ENCODE measurements at places on chromosomes 7 and 10.

DNA sequence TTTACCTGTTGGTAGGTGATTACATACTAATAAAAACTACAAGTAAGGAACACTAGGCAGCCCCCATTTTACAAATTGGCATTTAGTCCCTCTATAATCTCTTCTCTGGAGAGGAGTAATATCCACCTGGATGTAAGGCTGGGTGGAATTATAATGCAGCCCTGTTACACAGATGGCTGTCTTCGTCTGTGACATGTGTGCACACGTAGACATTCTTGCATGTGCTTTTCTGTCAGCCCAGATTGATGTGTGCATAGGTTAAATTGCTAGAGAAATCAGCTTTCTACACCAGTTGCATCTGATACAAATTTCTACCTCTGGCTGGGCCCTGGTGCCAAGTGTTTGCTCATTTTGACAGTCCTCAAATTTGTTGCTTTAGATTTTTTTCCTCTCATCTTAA is 715.9 kb downstream of the AUTS2 start:
- DNase-seq: no peak

- DNase-seq: no peak
Observed at GRCh38 chr7:118289476-118289875, 65.0 kb downstream of the ANKRD7 start.

GRCh38 chr7:139752604-139753003 is 25.2 kb downstream of the HIPK2 start:
- no peak for DNase-seq

GRCh38 chr10:22159979-22160378 is 57.8 kb downstream of the EBLN1 start:
- no peak for DNase-seq

GRCh38 chr7:20159226-20159747 is 57.9 kb downstream of the MACC1 start:
- no peak for DNase-seq

DNA sequence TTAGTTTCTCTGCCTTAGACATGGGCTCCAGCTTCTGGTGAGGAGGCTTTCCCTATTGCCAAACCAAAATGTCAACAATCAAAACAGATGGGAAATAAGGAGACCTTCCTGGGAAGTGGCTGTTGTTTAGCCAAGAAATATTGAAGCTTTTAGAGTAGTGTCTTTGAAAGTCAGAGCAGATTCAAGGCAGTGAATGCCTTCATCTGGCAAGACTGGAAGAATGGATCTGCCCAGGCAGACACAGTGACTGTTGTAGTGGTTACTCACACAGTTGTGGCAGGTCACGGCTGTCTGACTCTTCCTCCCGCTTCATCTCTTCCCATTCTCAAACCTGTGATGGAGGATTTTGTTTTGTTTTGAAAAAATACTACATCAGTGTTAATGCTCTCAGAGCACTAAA is 154.1 kb upstream of the ADO start:
- no peak for DNase-seq

DNA sequence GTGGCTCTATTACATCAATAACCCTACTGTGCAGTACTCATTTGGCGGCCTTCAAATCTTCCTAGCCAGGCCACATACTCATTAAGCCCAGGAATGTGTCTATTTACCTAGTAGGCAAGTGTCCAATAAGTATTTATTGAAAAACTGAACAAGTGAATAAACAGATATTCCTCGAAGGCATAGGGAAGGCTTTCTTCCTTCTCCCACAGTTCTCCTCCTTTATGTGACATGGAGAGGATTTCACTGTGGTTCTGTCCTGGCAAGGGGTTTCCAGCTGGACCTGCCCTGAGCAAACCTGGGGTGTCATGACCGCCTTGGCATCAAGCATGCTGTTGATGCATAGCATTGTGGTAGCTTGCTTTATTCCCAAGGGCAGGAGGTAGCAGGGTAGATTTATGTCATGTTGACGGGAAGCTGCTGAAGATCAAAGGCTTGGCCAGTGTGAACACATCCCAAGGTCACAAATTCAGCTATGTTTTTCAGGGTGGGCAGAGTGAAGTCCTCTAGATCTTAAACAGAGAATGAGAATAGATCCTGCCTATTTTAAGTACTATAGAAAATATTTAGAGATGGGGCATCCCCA is 195.1 kb downstream of the INHBA start:
- DNase-seq: no peak

- no peak for DNase-seq
Observed at GRCh38 chr10:62815381-62816075, 638 bp downstream of the EGR2 start.

GRCh38 chr7:120760050-120760449 is 97.9 kb downstream of the TSPAN12 start:
- no peak for DNase-seq

- DNase-seq: no peak
Observed at GRCh38 chr10:33150889-33151288, 183.6 kb downstream of the NRP1 start.

DNA sequence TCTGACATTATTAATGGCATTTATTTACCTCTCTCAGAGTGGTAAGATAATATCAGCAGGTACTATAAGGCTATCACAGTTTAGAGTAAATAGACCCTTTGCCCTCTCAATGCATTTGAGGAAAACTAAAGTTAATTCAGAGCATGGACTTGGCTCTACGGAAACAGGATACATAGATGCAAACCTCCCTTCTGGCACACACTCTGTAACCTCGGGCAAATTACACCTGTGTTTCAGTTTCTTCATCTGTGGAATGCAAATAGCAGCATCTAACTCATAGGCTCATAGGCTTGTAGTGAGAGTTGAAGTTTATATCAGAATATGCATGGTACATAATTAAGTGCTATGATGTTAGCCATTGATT is 5.6 kb downstream of the RAPGEF5 start:
- no peak for DNase-seq

DNA sequence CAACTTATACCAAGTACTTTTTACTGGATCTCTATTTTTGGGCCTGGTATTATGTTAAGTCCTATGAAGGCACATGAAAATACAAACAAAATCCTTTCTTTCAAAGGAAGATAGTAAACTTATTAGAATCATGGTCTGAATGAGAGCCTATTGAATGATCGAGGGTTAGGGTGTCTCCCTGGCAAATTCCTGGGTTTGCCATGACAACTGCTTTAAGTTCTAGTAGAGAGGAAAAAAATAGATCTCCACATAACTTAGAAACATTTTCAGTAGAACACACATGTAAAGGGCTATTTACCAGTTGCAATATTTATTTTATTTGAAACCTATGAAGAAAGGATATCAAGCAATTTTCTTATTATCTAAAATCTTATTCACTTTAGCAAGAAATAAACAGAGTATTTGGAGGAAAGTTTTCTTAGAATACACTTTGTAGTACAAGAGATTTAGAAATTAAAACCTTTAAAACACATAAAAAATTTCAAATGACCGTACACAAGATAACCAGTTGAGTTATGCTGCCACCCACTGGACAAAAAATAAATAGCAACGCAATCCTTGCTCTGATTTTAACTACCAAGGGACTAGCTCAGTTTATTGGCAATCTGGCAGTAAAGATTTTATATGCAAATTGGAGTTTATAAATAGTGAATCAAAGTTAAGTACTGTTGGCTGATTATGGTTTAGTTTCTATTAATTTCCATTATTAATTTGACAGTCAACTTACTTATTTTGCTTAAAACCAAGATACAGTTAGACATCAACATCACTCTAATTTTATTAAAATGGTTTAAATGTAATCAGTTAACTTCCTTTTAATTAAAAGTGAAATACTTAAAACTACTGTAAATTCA is 33.9 kb downstream of the CACUL1 start:
- peak; percentile 49 for DNase-seq

GRCh38 chr7:139095194-139095659 is 14.3 kb downstream of the ZC3HAV1 start:
- DNase-seq: no peak

DNA sequence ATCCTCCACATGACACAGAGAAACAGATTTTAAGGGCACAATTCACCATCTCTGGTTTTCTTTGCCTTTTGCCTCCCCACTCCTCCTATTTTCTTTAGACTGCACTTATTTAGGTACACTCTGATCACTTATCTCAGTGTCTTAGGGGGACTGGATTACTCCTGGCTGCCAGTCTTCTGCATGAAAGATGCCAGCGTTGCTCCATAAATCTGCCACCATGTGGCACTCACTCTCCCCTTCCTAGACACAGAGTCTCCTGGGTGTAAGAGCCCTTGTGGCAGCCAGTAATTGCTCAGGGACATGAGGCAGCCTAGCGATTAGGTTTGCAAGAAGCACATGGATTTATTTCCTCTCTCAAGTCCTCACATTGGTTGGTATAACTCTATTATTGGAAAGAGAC is 34.5 kb upstream of the RBM20 start:
- peak; percentile 66 for DNase-seq

DNA sequence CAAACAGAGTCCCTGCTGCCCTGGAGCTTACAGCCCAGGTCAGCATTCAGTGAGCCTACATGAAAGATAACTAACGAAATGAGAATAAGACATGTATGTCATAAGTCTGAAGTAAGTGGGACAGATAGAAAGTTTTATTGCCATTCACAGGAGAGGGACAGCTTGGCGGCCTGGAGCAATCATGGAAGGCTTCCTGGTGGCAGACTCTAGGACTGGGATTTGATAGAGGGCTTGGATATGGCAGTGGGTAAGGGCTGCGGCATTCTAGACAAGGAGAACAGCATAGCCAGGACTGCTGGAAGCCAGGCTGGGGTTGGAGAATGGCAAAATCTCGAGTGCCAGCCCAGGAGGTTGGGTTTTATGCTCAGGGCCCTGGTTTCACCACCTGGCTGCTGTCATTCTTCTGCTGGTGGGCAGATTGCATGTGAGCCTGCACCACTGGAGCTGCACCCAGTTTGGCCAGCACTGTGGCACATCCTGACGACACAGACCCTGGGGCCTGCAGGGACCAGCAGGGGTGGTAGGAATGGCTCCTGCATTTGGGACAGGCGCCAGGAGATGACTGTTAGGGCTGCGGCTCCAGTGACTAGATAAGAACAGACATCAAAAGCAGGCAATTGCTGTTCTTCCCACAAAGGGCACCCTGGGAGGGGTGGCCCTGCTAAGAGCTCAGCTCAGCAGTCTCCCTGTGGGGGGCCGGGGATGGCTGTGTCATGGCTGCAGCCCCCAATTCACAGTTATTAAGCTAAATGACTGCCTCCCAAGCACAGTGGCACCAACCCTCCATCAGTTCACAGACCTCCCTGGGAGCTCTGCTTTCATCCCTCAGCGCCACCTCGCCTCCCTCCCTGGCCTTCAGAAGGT is 161.1 kb downstream of the RPS24 start:
- DNase-seq: no peak

DNA sequence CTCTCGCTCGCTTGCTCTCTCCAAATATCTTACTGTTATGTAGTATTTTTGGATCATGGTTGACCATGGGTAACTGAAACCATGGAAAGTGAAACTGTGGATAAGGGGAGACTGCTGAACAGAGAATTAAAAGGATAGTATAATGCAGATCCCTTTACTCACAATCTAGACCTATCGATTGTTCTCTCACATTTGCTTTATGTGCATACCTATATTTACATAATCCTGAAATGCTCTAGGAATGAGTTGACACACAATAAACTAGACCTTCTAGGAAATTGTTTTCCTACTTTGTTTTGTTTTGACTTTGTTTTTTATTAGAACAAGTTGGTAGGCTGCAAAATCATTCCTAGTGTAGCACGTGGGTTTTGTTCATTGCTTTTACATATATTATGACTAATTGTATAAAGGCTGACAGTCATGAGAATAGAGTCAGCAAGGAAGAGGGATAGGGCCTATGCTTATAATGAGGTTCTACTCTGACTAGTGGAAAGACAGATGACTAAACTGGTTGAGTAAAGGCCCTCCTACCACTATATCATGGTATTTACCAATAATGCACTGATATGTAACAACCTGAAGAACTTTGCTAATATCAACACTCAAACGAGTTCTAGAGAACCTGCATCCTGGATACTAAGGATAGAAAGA is 175.3 kb upstream of the TARP start:
- no peak for DNase-seq

- DNase-seq: no peak
Observed at GRCh38 chr7:36188266-36188665, 35.2 kb downstream of the EEPD1 start.

DNA sequence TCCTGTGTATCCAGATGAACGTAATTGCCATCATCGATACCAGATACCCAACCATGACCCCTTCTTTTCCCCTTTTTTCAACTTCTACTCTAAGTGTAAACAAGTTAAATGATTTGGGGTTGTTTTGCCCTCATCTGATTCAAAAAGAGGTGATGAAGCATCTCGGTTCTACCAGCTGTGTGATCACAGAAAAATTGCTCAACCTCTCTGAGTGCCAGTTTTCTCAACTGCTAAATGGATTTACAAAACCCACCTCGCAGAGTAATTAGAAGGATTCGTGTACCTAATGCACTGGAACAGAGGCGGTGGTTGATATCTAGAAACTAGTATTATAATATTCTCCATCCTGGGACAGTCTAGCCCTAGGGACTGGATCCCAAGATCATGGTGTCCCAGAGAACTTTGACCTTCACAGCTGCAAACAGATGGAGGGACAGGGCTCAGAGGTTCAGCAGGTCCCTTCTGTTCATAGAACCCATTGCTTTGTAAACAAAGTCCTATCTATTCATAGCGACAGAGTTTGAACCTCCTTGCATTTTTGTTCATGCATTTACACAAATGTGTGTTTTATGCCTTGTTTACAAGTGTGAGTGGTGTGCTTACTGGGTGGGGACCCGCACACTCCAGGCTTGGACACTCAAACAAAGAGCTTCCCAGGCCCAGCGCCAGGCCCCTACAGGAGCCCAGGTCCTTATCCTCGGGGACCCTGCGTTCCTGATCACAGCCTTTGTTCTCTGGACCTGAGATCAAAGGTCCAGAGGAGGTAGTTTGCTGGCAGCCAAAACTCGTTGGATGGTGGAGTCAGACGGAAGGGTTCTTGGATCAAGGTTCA is 46.4 kb downstream of the CALML3 start:
- no peak for DNase-seq

DNA sequence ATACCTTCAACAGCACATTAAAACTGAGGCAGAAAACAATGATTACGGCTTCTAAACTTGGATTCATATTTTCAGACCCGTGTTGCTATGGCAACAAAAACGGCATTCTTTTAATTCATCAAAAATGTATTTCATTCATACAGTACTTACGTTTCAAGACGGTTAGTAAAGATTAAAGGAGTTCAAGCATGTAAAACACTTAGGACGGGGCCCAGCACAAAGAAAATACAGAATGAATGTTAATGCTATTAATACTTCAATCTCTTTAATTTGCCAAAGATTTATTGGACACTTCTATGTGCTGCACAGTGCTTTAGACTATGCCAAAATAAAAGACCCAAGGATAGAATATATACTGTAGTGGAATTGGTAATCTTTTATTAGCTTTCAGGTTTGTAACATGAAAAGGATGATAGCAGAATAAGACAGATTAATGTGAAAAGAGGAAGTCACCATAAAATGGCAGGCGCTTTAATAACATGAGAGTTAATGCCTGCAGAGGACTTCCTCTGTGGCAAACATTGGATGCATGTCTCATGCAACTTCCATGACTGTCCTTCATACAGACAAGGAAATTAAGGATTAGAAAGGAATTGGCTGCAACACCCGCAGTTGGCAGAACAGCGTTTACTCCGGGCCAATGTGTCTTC is 201.6 kb upstream of the KLF6 start:
- DNase-seq: peak; percentile 20
